Astrocyte of the spinal cord (primary cell): ENCODE measurements at places on chromosomes 1 and 21.

GRCh38 chr1:7264101-7264500, 478.8 kb downstream of the CAMTA1 start:
- no peak for DNase-seq

DNA sequence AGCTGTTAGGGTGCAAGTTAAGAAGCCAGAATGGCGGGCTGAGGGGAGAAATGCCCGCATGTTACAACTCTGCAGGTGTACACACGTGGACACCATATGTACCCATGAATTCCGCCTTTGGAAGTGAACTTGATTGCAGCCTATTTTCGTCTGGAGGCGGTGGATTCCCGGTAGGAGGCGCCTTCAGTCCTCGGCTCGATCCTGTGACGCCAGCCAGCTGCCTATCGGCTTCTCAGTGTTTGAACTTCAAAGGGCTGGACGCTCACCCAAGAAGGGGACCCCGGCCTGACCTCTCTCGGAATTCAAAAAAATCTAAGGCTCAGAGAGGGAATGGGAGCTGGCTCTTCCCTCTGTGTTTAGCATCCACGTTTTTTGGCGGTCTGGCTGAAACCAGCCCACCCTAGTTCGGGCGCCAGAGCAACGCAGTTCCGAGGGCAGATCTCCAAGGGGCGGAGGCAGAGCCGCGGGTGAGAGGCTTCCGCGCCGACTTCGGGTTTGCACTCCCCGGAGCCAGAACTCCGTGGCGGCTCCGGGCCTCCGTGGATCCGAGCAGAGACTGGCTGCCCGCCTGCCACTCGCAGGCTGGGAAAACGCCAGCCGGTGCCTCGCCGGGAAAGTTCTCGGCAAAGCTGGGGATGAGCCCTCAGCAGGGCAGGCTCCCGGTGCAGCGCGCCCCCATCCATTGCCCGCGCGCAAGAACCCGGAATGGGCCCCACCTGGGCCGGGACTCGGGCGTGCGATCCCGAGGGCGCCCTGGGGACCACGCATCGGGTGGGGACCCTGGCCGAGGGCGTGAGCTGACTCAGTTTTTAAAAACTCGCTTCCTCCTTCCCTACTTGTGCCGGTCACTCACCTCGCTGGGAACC, 996 bp upstream of the TMEM51 start:
- DNase-seq, result peak; percentile 91

DNA sequence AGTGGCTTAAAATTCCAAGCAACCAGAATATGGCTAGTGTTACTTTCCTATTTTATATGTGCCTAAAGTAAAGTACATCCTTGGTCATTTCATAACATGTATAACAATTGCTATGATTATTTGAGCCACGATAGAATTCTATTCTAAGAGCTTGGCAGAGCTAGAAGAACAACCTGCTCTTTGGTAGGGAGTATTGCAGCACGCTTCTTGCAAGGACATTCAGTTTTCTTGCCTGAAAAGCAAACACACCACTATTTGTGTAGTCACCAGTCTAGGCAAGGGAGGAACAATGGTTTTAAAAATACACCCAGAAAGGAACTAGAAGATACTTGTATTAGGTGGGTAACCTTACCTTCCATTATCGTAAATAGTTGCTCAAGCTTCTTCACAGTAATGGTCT, 51.5 kb downstream of the CNST start:
- DNase-seq, result no peak

GRCh38 chr1:184896000-184896399, 78.3 kb downstream of the NIBAN1 start:
- no peak for DNase-seq

DNA sequence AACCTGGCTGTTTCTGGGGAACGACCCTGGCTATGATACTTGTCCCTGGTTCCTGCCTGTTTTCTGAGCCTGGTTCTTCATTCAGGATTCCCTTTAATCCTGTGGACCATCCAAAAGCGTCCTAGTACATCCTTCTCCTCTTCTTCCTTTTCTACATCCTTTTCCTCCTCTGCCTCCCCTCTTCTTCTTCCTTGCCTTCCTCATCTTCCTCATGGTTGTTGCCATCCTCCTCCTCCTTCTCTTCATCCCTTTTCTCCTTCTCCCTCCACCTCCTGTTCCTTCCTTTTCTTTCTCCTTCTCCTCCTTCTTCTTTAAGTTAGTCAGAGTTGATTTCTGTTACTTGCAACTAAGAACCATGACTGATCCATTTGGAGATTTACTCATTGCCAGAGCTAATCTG, 197.8 kb downstream of the FOXD2 start:
- DNase-seq, result no peak

DNA sequence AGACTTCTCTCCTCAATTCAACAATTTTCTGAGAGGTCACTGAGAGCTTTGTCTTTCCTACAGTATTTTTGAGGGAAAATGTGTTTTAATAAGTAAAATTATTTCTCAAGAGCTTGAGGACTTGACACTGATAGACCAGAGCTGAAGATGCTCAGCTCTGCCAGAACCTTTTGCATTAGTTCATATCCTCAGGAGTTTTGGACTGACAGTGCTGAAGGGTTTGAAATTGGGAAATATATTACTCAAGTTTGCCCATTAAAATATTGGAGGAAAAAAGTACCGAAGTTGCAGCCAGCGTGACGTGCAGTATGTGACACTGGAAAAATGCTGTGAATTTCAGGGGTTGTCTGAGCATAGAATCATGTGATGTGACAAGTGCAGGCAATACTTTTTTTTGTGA, 346.6 kb upstream of the DPYD start:
- no peak for DNase-seq

DNA sequence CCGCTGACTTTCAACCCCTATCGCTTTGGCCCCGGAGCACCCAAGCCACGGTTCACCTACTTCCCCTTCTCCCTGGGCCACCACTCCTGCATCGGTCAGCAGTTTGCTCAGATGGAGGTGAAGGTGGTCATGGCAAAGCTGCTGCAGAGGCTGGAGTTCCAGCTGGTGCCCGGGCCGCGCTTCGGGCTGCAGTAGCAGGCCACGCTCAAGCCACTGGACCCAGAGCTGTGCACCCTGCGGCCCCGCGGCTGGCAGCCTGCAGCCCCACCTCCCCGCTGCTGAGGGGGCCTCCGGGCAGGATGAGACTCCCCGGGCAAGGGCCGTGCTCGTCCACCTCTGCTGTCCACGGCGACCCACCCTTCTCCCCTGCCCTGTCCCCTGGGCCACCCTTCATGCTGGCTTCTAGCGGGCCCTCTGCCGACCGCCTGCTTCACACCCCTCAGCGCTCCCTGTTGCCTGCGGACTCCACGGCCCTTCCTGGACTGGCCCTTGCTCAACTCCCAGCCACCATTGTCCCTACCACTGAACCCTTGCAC, 92.2 kb upstream of the TRABD2B start:
- no peak for DNase-seq

GRCh38 chr21:41774467-41775148, 7.8 kb upstream of the RIPK4 start:
- DNase-seq, result no peak

- no peak for DNase-seq
These were observed 4.0 kb downstream of the CDKN2C start for GRCh38 chr1:50973875-50974617.

- DNase-seq, result no peak
These were observed 251.2 kb upstream of the USP24 start for GRCh38 chr1:55466373-55466772.

DNA sequence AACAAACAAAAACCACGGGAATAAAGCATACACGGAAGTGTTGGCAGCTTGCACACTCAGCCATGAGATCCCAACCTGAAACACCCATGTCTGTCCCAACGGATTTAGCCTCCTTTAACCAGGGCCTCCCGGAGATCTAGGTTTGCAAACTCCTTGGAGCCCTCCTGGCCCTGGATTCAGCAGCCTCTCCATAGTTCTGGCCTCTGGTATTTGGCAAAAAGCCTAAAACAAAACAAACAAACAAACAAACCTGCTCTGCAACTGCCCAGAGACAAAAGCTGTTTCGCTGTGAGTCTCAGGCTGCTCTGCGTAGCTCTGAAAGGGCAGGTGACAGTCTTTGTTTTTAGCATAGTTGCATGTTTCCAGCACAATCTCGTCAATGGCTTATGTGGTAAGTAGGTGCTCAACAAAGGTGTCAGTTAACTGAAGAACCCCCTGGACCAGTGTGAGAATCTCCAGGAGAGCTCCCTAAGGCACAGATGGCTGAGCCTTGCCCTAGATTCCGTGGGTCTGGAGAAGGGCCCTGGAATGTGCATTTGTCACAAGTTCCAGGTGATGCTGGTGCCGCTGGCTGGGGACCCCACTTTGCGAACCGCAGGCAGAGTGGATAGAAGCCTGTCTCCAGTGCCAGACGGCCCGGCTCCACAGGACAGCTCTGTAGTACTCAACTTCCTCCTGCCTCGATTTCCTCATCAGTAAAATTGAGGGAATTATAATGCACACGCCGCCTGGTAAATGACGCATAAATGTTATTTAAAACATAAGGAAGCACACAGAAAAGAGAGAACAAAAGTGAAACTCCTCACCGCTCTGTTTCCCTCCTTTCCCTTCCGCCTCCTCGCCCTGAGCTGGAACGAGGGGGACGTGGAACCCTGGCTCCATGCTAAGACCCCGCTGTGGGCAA, 86.2 kb downstream of the RIPK4 start:
- no peak for DNase-seq

DNA sequence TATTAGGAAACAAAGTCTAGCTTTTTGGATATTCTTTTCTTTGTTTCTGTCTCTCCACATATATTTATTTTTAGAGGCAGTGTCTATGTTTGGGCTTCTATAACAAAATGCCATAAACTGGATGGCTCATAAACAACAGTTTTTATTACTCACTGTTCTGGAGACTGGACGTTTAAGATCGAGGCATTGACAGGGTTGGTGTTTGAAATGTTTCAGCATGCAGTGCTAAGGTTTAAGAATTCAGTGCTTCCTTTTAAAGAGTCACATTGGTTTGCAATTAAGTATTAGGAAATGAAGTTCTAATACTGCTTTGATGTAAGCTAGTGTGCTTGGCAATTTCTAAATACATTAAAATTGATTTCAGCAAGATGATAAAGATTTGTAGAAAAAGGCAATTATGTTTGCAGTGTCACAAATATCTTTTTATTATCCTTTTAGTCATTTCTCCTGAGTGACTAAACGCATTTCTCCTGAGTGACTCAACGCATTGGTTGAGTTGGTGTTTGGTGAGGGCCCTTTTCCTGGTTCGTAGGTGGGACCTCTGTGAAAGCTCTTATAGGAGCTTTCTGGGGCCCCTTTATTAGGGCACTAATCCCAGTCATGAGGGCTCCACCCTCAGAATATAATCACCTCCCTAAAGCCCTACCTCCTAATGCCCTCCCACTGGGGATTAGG, 317.0 kb downstream of the USP25 start:
- DNase-seq, result peak; percentile 25

DNA sequence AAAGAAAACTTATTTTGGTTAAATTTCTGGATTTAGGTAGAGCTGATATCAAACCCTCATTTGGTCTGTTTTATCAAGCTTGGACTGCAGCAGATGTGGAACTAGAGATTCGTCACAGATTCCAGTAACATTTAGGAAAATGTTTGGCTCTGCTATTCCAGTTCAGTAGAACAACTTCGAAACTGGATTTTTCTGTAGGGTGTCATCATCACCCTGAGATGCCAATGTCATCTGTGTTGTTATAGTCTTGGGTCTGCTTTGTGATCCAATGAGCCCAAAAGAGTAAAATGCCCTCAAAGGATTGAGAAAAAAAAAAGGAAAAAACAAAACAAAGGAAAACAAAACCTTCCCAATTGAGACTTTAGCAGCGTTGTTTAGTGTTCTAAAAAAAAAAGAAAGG, 55.4 kb downstream of the LAMC2 start:
- DNase-seq, result no peak

GRCh38 chr1:190906206-190906725, 428.6 kb upstream of the BRINP3 start:
- no peak for DNase-seq

DNA sequence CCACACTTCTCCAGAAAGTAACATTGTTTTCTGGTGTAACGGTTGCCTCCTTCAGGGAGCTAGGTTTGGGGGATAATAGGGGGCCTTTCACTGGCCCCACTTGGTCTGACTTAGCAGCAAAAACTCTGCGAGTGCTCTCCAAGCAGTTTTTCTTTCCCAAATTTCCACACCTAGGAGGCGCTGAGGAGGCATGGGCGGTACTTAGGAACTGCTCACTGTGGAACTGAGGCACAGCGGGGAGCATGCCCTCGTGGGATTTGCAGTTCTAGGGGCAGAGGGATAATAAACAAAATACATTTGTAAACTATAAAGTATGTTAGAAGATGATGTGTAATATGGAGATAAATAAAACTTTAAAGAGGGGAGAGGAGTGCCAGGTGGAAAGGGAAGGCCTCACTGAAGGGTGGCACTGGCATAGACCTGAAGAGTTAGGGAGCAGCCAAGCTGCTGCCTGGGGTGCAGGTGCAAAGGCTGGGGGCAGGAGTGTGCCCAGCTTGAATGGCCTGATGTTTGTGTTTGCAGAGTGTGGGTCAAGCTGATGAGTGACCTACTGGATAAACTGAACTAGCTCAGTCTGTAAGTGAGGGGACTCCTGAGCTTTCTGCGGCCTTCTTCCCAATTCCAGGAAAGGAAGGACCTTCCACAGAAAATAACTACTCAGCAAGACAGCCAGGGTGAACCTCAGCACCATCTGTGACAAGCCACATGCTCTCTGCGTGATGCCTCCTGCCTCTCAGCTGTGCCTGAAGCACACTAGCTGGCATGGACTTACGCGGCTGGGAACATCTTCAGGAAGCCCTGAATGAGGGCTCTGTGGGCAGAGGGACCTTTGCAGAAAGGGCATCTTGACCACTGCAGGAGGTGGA, 1.9 kb downstream of the EPHX1 start:
- DNase-seq, result no peak

DNA sequence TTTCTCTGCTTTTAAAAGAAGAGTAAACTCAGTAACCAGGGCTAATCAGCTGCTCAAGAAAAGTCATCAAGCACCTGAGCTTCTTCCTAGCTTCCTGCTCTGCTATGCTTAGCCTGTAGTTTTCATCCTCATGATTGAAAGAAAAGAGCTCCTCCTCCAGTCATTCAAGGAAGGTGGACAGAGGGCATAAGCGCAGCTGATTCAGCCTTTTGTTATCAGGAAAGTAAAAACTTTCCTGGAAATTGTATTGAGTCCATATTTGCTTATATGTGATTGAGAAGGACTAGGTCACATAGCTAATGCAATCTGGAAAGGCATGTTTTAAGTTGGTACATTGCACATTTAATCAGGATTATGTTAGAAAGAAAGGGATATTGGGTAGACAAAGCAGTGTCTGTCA, 8.5 kb upstream of the BACH1 start:
- DNase-seq, result no peak

DNA sequence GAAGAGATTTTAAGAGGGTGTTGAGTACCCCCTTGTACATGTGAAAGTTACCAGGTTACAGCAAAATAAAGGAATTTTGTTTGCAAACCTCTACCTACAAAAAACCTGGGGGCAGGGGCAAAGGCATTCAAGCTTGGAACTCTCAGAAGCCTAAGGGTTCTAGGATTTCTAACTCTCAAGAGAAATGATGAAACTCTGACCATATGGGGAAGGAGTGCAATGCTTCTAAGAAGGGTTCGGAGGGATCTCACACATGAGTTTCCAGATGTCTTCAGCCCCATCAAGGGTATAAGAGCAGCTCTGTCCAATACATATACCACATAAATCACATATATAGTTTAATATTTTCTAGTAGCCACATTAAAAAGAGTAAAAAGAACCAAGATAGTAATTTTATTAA, 7.3 kb upstream of the FCGR2A start:
- DNase-seq, result no peak

GRCh38 chr1:53043271-53043670, 18.7 kb upstream of the PODN start:
- peak; percentile 64 for DNase-seq
